ENCODE measurements at places on chromosomes 3 and 15.
A peak's percentile ranks its signal among the peaks of the same experiment; 100 is the strongest.

- H3K4me1 ChIP-seq: peaks cover 14% of the 10 kb centered on the region
- no peak overlapping the region for H3K4me3 ChIP-seq
- H3K27ac ChIP-seq: no peak overlapping the region
- peak; percentile 64 for DNase-seq
- peaks cover 31% of the 10 kb centered on the region for H3K27me3 ChIP-seq
These were observed 33.3 kb upstream of the VPS33B start for GRCh38 chr15:91055548-91056331.

DNA sequence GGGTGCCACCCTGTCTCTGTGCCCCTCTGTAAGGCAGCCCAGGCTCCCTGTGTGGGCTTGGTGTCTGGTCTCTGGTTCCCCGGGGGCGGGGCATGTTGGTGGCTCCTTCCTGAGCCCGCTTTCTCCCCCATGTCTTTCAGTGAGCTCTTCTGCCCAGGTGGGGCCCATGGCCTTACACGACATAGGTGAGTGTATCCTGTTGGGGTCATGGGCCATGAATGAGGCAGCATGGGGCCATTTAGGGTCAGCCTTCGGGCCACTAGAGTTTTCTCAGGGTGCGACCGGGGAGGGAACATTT lies 195.1 kb downstream of the UBE3A start:
- no peaks in the 10 kb centered on the region for H3K4me1 ChIP-seq
- H3K27me3 ChIP-seq: no peaks in the 10 kb centered on the region
- H3K4me3 ChIP-seq: no peak overlapping the region
- no peak for DNase-seq
- no peak overlapping the region for H3K27ac ChIP-seq

DNA sequence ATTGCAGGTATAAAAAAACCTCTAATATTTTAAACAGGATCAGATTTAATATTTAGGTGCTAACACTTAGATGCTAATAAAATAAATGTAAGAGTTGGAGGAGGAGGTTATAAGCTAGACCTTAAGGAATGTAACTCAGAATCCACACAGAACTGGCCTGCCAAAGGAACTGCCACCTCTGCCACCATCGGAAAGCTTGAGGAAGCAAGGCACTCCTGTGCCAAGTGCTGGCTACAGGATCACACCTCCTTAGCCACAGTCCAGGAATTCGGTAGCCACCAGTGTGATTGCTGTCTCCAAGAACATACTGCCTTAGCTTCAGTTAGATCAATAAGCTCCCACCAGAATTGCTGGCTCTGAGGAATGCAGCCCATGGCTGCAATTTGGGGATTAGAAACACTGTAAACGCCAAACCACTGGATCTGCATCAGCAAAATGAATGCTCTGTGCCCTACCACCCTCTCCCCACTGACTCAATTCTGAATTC lies 58.0 kb downstream of the FRMD5 start:
- no peak overlapping the region for H3K27ac ChIP-seq
- no peak overlapping the region for H3K4me3 ChIP-seq
- no peaks in the 10 kb centered on the region for H3K36me3 ChIP-seq
- H3K4me1 ChIP-seq: no peaks in the 10 kb centered on the region

GRCh38 chr15:65655026-65655425 lies 33.3 kb downstream of the SLC24A1 start:
- H3K4me1 ChIP-seq: peaks cover 43% of the 10 kb centered on the region
- H3K36me3 ChIP-seq: no peaks in the 10 kb centered on the region
- peak; percentile 79 for DNase-seq
- no peaks in the 10 kb centered on the region for H3K27me3 ChIP-seq

DNA sequence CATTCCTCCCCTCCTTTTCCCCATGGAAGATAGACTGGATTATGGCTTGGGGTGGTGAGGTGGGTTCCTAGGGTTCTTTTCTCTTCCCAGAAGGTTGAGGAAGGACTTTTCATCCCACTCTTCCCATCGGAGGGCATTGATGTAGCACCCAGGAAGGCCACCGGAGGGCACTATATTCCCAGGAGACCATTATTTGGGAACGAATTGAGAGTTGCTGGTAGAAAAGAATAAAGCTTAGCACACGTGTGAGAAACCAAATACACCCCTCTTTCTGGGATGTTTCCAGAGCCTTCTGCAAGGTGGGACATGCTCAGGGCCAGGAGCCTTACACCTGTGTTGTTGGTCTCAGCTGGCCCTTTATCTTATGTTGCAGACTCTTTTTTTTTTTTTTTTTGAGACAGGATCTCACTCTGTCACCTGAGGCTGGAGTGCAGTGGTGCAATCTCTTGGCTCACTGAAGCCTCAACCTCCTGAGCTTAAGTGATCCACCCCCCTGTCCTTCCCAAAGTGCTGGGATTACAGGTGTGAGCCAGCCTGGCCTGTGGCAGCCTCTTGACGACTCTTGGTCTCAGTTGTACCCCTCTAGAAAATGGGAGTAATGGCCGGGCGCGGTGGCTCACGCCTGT lies 6.3 kb upstream of the CDC25A start:
- H3K36me3 ChIP-seq: no peaks in the 10 kb centered on the region
- no peaks in the 10 kb centered on the region for H3K4me1 ChIP-seq
- H3K4me3 ChIP-seq: no peak overlapping the region
- no peaks in the 10 kb centered on the region for H3K27me3 ChIP-seq
- peak; percentile 56 for DNase-seq

DNA sequence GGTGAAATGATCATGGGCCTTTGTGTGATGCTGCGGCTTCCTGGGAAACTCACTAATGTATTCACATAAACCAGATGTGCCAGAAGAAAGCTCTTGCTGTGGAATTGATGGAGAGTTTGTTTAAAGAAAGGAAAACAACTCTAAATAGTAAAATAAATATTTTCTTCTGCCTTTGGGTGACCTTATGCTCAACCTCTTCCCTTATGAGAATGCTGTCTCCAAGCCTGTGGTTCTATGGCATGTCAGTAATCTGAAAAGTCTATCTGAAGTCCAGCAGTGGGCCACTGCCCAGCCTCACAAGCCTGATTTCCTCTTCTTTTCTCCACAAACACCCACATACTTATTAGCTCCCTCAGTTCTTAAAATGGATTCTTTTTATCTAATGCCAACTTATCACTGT lies 49.9 kb upstream of the PHLDB2 start:
- no peaks in the 10 kb centered on the region for H3K27me3 ChIP-seq
- H3K27ac ChIP-seq: no peak overlapping the region
- H3K36me3 ChIP-seq: no peaks in the 10 kb centered on the region
- no peak for DNase-seq

- no peak overlapping the region for H3K27ac ChIP-seq
- DNase-seq: no peak
- H3K4me1 ChIP-seq: peaks cover 12% of the 10 kb centered on the region
- H3K36me3 ChIP-seq: no peaks in the 10 kb centered on the region
These were observed 256.7 kb downstream of the ZPLD1 start for GRCh38 chr3:102691507-102691906.

- no peaks in the 10 kb centered on the region for H3K27me3 ChIP-seq
- DNase-seq: no peak
- no peak overlapping the region for H3K4me3 ChIP-seq
- no peaks in the 10 kb centered on the region for H3K4me1 ChIP-seq
These were observed 283.2 kb upstream of the ROBO1 start for GRCh38 chr3:80050826-80051601.

DNA sequence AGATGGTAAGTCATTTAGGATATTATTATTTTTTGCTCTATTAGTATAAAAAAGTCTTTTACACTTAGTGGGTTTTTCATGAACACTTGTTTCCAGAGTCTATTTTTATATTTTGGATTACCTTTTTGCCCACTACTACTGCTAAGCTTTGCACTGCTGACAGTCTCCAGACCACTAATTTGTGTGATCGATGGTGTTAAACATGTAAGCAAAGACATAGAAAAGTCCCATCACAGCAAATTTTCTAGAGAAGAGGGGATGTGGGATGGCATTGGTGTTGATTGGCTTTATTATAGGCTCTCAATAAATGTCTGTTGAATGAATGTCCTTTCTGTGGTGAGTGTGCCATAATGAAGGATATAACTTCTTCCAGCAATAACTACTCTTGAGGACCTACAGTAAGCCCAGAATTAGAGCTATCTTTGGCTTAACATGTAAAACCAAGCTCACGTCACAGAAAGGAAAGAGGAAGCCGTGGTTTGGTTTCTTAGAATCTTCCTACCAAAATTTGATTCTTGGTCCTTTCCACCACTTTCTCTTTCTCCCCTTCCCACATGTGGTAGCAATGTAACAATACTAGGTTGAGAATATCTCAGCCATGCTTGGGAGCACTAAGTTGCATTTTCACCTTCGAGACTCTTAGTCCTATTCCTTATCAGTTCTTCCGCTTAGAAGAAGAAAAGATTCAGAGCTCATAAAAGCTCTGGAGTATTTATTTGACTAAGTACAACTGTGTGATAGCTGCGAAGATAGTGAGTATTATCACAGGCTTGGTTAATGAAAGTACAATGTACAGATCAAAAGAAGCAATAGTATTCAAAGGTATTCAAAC lies 90.6 kb upstream of the UMPS start:
- no peak overlapping the region for H3K27ac ChIP-seq
- H3K4me3 ChIP-seq: no peak overlapping the region
- no peak for DNase-seq
- H3K4me1 ChIP-seq: no peaks in the 10 kb centered on the region
- H3K36me3 ChIP-seq: no peaks in the 10 kb centered on the region

DNA sequence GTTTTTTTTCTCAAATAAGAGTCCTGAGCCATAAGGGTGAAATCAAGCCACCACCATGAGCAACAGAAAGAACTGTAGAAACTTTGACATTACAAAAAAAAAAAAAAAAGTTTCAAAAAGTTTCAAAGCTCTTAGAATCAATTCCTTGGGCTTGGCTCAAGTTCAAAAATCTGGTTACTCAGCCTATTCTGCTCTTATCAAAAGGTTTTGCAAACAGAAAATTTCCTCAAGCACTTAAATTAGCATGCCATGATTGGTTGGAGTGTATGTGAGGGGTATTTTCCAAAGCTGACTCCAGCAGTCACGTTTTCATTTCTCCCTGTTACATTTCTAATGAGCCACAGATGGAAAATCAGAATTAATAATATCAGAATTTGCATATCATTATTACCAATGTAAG lies 12.1 kb upstream of the PEX5L start:
- no peaks in the 10 kb centered on the region for H3K36me3 ChIP-seq
- H3K4me3 ChIP-seq: no peak overlapping the region
- H3K4me1 ChIP-seq: no peaks in the 10 kb centered on the region
- no peaks in the 10 kb centered on the region for H3K27me3 ChIP-seq
- no peak overlapping the region for H3K27ac ChIP-seq

DNA sequence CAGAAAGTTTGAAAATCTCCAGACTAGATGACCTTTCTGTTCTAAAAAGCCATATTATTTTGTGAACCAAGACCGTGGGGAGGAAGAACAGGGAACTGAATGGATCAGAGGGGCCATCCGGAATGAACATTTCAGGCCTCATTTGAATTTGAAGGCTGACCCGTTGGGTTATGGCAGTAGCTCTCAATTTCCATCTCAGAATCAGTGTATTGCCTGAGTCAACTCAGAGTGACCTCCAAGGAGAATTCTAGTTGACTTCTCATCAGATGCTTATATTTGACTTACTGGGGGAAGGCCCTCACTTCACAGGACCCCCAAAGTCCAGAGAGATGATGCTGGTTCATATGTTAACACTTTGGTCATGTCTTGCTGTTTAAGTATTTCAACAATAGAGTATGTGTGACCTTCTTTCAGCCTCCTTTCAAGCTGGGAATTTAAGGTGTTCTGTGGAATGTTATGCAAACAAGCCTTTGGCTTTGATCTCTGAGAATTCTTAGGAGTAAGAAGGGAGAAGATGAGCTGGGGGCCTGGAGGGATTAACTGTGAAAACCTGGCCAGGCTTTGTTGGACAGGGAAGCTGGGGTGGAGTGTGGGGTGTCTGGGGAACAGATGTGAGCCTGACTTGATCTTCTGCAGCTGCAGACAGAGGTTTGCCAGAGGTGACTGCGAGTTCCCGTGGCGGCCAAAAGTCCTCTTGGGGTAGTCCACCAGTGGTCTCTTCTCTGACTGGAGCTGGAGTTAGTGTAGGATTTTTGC lies 111.2 kb upstream of the RGMA start:
- H3K27ac ChIP-seq: no peak overlapping the region
- 0 out of 2 replicates have a peak, but pooled peaks cover 4% of the 10 kb centered on the region for H3K27me3 ChIP-seq
- H3K36me3 ChIP-seq: no peaks in the 10 kb centered on the region

DNA sequence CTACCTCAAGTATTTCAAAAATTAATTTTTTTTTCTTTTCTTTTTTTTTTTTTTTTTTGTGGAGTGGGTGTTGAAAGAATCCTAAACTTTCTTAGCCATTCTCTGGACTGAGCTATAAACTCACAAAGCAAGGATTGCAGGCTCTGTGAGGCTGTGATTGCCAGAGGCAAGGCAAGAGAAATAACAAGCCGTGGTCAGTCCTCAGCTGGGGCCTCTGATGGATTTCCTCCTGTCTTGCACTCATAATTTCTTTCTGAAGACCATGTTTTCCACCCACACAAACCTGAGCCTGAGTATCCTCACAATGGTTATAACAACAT lies 1.3 kb downstream of the CX3CR1 start:
- no peaks in the 10 kb centered on the region for H3K4me1 ChIP-seq
- DNase-seq: no peak
- H3K27ac ChIP-seq: no peak overlapping the region
- H3K27me3 ChIP-seq: no peaks in the 10 kb centered on the region
- no peaks in the 10 kb centered on the region for H3K36me3 ChIP-seq

DNA sequence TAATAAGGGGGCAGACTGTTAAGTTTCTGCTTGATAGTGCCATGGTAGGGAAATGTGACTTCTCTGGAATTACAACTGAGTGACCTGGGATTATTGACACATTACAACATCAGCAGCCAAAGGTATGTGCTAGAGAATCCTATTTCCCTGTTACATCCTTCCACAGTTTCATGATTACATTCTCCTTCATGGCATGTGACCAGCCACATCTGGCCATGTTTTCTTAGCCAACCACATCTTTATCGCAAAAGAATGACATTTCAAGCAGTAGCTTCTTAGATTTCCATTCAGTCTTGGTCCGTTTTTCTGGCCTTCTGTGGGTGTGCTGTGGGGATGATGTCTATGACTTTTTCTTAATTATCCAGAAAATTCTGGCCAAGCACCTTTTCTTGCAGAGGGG lies 45.4 kb upstream of the CTDSPL start:
- H3K27ac ChIP-seq: no peak overlapping the region
- H3K4me3 ChIP-seq: no peak overlapping the region
- no peak for DNase-seq
- H3K27me3 ChIP-seq: no peaks in the 10 kb centered on the region

DNA sequence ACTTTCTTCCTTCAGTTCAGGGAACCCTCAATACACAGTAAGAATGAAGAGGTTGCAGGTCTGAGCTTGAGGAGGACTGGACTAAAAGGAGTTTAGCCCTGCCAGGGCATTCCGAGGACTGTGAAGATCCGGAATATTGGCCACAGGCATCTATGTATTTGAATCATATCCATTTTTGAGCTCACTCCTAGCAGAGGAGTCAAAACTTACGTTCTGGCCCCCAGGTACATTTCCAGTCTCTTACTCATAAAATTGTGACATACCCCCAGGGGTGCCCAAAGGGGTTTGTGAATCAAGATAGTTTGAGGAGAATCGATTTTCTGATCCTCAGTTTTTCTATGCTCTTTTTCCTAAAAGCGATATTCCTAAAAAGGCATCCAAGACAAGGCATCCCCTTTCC lies 27.6 kb upstream of the SRP14 start:
- peaks cover 81% of the 10 kb centered on the region for H3K4me1 ChIP-seq
- H3K4me3 ChIP-seq: no peak overlapping the region
- no peaks in the 10 kb centered on the region for H3K36me3 ChIP-seq

Measured in SJSA1 (cell line).